Lung (tissue), 17 donors: ENCODE measurements at places on chromosomes 5 and 9.
A peak's percentile ranks its signal among the peaks of the same experiment; 100 is the strongest.

DNA sequence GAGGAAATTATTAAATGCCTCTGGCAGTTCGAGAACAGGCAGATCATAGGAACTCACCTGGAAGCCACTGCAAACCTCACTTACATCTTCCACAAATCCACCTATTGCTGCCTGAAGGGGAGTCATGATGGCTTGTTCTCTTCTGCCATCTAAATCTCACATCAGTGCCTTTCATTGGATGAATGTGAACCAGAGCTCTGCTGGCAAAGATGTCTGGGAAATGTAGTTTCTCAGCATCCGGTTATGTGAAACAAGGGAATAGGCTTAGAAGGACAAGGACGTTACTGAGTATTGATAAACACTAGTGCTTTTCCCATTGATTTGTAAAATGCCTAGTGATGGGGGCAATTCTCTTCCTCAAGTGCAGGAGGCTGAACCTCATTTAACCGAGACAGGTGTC lies 483.3 kb downstream of the ARHGEF28 start:
- no peak for DNase-seq

DNA sequence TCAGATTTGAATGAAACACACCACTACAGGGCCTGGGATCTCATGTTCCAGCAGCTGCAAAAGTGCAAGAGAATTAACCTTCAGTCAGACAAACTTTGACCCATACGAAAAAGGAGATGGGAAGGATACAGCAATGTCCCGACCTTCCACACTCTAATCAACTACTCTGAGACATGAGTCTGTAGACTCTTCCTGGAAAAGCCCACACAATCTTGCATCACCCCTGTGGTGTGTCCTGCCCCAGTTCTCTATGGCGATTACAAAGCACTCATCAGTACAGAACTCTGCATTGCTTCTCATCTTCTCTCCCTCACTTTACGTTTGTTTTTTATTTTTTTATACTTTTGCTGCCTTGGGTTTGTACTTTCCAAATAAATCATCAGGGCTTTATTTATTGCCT lies 241.0 kb upstream of the KIF2A start:
- no peak for DNase-seq

- DNase-seq, result peak; percentile 86
Observed at GRCh38 chr9:110188991-110189390, 19.0 kb downstream of the C9orf152 start.

GRCh38 chr5:10653043-10653442 lies 89.2 kb downstream of the ANKRD33B start:
- peak; percentile 55 for DNase-seq

DNA sequence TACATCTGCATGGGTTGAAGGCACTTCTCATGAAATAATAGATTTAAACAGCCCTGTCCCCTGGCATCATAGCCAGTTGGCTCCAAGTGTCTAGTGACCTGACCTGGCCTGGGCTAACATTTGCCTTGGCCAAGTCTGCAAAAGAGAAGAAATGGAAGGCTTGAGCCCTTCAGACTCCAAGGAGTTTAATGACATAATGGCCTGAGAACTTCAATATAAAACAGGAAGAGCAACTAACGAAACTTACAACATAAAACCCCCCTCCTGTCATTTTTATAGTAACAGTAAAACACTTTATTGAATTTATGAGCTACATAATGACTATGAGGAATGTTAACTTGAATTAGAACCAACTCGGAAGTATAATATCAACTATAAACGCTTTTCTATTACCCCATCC lies 218.8 kb upstream of the TBCA start:
- peak; percentile 81 for DNase-seq

GRCh38 chr5:137366526-137366925 lies 132.6 kb downstream of the SPOCK1 start:
- DNase-seq, result no peak

GRCh38 chr9:73441890-73442818 lies 290.5 kb downstream of the ANXA1 start:
- no peak for DNase-seq

- DNase-seq, result no peak
Observed at GRCh38 chr9:25556540-25556939, 121.7 kb downstream of the TUSC1 start.

DNA sequence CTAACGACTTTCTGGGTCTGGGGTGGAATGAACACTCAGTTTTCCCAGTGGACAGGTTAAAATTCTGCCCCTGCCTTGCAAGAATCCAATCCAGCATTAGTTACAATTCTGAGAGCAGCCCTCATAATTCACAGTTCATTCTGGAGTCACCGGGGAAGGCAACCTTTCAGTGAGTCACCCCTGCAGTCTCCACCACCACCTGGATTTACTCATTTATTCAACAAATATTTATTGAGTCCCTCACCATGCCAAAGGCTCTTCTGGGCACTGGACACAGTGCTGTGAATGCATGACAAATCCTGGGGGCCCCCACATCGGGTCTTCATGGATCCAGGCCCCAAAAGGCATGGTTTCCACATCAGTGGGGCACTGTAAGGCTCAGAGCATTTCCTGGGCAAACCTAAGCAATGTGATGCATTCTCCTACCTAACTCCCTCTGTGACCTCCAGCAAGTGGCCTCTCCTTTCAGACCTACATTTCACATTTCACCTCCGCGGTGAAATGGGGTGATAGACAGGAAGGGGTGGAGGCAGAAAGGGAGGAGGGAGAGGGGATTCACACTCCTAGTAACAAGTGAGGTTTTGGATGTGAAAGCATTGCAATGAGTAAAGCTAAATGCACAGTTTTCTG lies 6.4 kb upstream of the MSX2 start:
- no peak for DNase-seq

DNA sequence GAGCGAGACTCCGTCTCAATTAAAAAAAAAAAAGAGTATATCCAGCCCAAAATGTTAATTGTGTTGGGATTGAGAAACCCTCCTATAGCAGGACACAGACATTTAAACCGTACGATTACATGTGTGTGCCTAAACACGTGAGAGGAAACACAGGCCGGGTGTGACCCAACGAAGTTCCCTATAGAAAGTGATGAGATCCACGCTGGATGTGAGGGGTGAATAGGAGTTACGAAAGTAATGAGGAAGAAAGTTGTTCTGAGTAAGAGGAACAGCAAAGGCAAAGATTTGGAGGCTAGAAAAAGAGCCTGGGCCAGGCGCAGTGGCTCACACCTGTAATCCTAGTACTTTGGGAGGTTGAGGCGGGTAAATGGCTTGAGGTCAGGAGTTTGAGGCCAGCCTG lies 13.6 kb downstream of the NAIF1 start:
- no peak for DNase-seq

GRCh38 chr9:14987858-14988257 lies 77.6 kb upstream of the FREM1 start:
- no peak for DNase-seq

DNA sequence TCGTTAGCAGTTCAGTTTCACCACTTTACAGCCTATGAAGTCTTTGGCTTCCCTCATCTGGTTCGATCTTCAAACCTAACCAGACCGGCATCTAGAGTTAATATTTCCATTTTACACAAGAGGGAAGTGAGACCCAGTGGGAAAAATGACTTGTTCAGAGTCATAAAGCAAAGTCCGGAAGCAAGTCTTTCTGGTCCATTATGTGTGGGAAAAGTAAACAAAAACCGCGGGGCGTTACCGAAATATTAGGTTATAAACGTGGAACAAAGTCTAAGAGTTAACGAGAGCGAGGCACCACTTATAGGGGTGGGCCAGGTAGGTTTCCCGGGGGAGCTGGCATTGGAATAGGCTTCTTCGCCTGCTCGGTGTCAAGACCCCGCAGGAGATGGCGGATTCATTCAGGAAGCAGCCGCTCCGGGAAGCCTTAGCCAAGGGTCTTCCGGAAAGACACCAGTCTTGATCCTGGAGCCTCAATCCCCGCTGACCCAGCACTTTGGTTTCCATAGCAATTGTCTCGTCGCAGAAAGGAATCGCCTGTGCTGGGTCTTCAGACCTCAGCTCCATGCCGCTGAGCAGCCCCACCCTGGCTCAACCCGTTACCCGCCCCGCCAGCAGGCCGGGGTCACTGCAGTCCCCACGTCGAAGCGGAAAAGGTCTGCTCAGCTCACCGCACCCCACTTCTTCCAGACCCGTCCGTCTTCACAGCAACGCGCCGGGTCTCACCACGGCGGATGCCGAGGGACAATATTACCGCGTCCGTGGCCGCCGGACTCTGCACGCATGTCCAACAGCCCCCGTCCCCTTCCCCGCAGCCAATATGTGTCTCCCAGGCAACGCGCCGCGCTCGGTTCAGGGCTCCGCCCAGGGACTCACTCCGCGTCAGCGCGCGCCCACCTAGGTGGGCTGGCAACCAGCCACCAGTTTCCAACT lies at the start of gene C5orf52:
TSS of gene C5orf52 (plus strand) at position 872 of the 930 bp plus-strand sequence. CDS start 82 bp downstream, outside the sequence.
- DNase-seq, result peak; percentile 67

GRCh38 chr5:83322273-83322924 lies 149.1 kb upstream of the VCAN start:
- no peak for DNase-seq

GRCh38 chr5:92899611-92900010 lies 681.4 kb downstream of the NR2F1-AS1 start:
- DNase-seq, result no peak

- DNase-seq, result no peak
Observed at GRCh38 chr5:131521252-131521651, 113.8 kb downstream of the RAPGEF6 start.

DNA sequence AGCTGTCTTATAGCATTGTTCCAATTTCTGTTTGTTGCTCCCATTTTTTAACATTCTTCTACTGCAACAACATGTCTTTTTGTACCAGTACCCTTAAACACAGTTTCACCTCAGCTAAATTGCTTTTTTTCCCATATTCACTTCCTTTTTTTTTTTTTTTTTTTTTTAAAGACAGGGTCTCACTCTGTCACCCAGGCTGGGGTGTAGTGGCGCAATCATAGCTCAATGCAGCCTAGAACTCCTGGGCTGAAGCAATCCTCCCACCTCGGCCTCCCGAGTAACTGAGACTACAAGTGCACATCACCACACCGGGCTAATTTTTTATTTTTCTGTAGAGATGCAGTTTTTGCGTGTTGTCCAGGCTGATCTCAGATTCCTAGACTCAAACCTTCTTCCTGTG lies 161.3 kb downstream of the NIPBL start:
- no peak for DNase-seq

DNA sequence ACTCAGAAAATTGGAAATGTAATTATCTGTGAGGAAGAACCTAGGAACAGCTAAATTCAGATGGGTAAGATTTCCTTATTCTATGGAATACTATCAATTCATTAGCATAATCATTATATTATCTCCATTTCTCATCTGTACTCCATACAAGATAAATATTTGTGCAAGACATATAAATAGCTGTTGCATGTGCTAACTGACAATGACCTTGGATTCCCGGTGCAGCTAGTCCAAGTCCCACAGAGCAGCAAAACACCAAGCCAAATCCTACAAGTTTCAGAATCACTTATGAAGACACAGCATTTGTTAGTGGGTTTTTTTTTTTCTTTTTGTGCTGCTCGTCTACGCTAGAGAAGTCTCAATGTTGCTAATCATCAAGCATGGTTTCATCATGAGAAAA lies 64.8 kb downstream of the NUDT12 start:
- no peak for DNase-seq

- no peak for DNase-seq
Observed at GRCh38 chr9:107992271-107992670, 502.7 kb upstream of the KLF4 start.

DNA sequence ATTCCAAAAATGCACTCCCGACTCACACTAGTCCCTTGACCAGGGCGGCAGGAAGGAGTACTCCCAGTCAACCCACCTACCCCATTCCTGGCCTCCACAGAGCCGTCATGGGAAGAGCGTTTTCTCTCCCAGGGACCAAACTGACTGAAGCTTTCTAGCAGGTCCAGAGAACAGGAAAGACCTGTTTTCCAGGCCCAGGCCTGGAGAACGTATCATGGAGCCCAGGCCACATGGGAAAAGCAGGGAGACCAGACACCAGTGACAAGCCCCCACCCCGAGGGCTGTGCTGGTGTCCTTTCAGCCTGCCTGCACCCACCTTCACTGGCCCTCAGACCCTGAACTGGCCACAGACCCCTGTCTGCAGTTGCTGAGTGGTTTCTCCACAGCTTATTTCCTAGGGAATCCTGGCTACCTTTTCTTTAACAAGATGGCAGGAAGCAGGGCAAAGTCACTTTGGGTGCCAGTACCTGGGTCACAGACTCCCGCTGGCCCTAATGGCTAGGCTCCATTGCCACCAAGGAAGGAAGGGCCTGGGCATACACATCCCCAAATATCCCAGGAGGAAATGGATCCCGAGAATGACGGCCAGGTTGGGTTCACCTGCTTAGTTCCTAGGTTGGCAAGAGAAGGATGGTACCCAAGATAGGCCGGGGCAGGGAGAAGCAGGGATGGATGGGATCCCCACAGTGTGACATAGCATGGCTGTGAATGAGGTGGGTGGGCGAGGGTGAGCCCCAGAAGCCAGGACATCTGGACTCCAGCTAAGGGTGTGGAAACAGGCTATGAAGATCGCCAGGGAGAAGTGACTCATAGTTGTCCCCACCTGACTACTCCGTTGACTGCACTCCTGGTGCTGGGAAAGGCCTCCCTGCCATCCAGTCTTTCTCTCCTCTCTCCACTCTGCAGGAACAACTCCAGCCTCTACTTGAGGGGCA lies 12.2 kb downstream of the CCNI2 start:
- peak; percentile 43 for DNase-seq

- no peak for DNase-seq
Observed at GRCh38 chr9:121550041-121550440, 50.4 kb upstream of the GGTA1 start.

DNA sequence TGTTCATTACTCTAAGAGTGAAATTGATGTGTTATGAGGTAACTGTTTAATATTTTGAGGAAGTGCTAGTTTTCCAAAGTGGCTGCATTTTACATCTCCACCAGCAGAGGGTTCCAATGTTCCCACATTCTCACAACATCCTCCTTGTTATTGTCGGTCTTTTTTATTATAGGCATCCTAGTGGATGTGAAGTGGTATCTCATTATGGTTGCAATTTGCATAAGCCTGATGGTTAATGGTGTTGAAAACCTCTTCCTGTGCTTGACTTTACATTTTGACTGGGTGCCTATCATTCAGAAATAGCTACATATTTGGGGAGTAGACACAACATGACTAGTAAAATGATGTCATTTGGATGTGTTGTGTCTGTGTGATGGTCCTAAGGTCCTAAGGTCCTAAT lies 143.6 kb downstream of the MRPS30 start:
- DNase-seq, result peak; percentile 26

DNA sequence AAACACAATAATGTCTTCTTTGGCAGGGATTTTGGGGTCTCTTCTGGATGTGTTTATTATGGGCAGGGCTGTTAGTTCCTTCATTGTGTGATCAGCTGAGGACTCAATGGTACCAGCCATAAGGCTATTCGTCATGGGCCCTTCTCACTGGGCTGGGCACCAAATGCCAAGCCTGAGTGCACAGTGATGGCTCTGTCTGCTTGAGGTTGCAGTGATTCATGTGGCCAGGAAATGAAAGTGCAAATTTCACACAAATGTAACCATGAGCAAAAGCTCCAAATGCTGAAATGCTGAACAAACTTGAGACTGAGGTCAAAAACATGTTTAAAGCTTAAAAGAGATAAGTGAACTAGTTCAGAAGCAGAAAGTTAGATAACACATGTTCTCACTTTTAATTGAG lies 191.0 kb downstream of the TARS1 start:
- no peak for DNase-seq

DNA sequence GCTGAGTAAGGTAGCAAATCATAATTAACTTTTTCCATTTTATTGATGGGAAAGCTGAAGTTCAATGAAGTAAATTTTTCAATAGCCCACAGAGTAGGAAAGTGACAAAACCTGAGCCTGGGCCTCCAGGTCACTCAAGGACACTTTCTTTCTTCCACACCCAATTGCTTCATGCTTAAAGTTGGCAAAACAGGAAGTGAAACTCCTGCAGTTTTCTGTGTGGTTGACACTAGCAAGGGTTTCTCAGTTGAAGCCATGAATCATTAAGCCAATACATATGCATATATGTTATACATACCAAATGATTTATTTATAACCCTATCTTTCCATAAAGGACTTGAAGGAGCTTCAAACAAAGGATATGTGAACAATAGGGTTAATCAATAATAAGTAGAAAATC lies 13.9 kb downstream of the TLR4 start:
- no peak for DNase-seq
